Forelimb muscle (tissue), 1 donor: ENCODE measurements at places on chromosomes 3 and 15.

DNA sequence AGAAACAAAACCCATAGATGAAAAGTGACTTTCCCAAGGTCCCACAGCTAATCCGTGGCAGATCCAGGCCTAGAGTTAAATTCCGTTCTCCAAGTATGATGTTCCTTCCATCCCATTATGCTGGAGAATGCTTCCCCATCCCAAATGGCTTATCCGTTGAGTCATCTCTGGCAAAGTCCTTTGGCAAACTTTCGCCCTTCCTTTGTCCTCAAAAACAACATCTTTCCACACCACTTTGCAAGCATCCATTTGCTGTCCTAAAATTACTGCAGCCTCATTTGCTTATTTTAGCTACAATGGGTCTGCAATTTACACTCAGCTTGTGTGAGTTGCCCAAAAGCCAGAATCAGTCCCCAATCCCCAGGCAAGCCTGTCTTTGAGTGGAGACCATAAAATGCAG is 304.0 kb upstream of the TLE3 start:
- peak; percentile 55 for DNase-seq

DNA sequence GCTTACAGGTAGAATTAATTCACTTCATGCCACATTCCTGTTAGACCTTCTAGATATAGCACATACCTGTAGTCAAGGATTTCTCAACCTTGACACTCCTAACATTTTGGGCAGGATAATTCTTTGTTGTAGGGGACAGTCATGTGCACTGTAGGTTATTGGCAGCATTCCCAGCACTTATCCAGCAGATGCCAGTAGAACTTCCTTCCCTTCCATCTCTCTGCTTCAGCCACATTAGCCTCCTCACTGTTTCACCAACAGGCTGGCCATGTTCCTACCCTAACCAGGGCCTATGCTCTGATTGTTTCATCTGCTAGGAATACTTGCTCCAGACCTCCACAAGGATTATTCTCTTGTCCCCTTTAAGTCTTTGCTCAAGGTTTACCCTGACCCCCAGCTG is 68.0 kb upstream of the STAC start:
- DNase-seq: no peak

DNA sequence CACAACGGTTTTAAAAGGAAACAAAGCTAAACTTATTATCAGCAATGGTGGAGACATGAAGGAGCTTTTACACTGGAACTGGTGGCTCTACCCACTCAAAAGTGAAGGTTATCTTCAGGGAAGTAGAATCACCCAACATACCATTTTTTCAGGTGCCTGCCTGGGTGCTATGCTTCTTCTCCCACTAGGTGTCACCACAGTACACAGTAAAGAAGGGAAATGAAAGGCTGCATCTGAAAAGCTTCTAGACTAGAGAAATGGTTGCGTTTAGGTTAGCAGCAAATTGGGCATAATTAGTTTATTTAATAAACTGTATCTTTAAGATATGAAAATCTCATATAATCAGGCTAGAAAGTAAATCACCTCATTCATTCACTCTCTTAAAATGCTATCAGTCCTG is 47.0 kb upstream of the SELENOK start:
- peak; percentile 19 for DNase-seq

GRCh38 chr15:59216911-59217310 is 10.3 kb downstream of the LDHAL6B start:
- no peak for DNase-seq

DNA sequence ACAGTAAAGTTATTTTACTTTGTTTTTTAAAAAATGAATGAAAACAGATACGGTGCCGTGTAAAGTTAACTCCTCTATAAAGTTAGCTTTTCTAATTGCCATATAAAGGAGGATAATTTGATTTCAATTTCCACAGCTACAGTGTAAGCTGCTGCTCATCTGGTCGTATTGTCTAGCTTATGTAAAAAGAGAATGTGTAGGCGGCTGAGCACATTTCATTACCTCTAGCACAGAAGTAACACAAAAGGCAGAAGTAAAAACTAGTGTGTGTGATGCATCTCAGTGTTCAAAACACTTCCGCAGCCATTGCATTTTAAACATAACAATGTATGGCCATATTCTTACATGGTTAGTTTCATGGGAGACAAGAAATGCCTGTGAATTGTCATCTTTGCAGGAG is 105.0 kb upstream of the P2RY1 start:
- DNase-seq: no peak

DNA sequence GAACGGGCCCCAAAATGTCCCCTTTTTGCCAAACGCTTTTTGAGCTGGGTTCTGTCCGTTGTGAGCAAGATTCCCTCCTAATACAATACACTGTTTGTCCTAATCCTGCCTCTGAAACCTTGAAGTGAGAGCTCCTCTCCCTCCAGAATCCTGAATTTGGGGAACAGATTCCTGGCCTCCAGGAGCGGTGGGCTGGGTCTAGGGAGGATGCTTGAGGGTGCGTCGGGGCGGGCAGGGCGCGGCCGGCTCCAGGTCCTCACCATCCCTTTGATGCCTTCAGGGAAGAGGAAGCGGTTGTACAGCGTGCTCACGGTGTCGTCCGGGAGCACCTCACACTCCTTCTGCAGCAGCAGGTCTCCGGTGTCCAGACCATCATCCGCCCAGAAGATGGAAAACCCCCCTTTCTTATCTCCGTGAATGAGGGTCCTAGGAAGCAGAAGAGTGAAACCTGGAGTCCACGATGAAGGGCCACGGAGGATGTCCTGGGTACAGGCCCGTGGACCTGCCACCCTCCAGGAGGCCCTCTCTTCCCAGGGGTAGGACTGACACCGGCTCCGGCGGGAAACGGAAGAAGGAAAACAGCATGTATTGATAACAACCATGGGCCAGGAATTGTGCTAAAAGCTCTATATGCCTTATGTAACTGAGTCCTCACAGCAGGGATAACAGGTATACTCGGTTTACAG is 23.2 kb downstream of the ALDH1L1 start:
- no peak for DNase-seq

DNA sequence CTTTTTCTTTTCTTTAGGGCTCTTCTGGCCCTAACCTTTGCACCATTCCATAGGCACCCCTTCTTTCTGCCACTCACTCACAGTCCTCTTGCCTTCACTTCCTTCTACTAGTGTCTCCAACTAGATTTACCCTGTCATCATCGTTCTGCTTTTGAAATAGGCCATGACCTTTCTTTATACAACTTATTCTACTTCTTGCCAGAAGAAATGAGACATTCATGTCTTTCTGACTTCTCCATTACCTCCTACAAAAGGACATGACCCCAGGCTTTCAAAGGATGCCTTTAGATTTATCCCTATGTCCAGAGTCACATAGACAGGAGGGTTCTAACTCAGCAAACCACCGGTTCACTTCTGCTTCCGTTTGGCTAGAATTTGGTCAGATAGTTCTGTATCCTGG is 336.4 kb upstream of the LRRFIP2 start:
- no peak for DNase-seq

DNA sequence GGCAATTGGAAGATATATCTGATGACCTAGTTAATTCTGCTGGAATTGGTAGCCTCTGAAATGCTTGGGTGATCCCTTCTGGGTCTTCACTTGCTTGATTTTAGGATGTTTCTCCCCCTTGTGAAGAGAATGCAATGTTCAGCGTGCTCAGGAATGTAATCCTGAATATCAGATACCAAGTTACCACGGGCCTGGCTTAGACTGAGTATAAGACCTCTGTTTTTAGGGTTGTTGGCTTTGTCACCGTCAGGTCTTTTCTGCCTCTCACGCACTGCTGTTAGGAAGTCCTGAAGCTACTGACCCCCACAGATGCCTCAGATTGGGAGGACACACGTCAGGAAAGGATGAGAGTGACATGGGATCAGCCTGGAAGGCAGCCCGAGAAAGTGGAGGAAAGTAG is 198.5 kb downstream of the CDIN1 start:
- DNase-seq: no peak

DNA sequence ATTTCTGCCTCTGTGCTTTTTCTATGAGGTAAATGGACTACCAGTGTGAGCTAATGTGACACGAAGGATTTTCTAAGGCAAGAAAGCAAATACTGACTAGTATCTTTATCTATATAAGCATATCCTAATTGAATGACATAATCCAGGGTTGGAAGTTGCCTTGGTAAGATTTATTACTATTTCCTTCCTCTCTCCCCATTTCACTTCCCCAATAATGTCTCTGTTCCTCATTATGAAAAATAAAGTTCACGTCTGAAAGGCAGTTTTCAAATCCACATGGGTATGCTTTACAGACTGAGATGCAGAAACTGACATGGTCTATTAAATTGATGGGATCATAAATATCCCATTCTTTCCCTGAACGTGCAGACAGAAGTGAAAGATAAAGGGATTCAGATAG is 86.0 kb downstream of the DTWD1 start:
- DNase-seq: no peak

GRCh38 chr3:187359798-187360486 is 8.2 kb upstream of the RTP4 start:
- DNase-seq: no peak

GRCh38 chr15:74302821-74303359 is 64.6 kb downstream of the CYP11A1 start:
- no peak for DNase-seq

DNA sequence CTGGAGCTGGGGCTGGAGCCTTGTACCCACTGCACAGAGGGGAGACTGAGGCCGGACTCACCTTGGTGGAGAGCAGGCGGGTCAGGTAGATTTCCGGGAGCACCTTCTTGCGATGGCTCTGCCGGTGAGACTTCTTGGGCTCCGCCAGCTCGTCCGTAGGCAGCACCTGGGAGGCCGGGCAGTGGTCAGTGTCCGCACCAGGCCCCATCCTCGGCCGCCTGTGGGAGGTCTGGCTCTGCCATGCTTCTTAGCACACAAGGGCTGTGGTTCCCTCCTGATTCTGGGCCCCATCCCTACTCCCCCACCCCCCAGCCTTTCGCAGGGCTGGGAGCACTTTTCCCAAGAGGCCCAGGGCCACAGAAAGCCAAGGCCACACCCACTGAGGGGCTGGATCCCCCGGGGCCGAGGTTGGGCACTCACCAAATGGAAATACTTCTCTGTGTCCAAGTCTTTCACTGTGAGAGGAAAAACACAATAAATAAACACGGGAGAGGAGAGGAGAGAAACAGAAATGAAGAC is 17.4 kb downstream of the H1-8 start:
- DNase-seq: no peak

DNA sequence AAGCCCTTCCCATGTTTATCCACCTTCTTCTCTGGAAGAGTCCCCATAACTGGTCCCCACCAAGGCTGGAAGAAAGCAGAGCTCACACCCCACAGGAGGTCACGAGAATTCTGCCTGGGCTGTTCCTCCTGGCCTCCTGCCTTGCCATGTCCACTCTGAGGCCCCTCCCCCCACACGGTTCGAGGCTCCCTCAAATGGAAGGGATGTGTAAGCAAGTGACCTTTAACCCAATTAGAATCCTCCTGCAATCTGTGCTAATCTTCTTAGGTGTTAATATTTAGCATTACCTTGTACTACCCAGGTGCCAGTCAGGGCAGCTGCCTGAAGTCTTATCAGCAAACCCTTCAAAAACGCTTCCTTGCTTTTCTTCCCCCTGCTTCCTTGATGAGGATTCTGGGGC is 32.4 kb upstream of the DYNC1LI1 start:
- no peak for DNase-seq

DNA sequence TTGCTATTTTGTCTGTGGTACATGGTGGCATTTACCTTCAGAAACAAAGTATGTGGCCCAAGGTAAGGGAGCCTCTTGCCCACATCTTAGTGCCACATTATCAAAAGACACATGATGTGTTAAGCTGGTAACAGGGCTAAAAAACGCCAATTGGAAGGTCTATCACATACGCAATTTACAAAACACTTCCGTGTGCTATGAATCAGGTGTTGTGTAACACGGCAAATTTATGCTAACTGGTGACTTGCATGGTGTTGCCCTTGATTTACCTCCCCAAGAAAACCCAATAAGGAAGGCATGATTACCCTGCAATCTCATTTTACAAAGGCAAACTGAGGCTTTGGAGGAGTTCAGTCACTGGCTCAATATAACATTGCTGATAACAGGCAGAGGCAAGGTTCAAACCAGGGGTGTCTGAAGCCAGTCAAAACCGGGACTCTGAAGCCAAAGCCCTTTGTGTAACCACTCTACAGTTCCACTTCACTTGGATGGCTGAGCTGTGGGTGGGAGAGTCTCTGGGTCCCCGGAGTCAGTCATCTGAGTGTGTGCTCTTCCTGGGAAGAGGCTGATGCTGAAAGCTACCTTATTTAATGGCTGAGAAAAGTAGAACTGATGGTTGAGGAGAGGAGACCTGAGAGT is 103.9 kb upstream of the BCL6 start:
- no peak for DNase-seq

GRCh38 chr3:48372862-48373435 is 930 bp downstream of the FBXW12 start:
- no peak for DNase-seq

DNA sequence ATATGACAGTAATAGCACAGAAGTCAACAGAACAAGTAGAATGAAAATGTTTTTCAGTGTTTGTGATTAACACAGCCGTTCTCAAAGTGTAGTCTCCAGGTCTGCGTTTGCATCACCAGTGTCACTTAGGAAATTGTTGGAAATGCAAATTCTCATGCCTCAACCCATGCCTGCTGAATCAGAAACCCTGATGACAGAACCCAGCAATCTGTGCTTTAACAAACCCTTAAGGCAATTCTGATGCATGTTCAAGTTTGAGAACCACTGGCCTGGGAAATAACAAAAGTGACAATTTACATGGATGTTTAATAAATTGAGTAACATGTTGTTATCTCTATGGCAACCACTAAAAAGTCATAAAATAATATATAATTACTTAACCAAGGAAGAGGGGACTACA is 103.1 kb upstream of the ATP11B start:
- DNase-seq: no peak

DNA sequence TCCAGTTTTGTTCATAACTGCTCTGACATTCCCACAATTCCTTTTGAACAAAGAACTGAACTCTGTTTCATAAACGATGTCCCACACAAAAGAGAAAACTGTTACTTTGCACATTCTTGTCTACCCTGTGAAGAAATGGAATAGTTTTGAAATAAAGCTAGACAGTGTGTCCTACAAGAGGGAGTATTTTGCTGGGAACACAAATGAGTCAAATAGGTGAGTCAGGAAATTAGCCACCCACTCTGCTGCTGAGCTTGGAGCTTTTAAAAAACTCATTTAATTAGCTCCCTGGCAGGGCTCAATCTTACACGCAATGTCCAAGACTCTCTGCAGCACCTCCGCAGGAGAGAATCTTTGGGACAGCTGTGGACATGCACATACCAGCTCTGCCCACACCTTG is 193.4 kb downstream of the SLC9A9 start:
- no peak for DNase-seq

DNA sequence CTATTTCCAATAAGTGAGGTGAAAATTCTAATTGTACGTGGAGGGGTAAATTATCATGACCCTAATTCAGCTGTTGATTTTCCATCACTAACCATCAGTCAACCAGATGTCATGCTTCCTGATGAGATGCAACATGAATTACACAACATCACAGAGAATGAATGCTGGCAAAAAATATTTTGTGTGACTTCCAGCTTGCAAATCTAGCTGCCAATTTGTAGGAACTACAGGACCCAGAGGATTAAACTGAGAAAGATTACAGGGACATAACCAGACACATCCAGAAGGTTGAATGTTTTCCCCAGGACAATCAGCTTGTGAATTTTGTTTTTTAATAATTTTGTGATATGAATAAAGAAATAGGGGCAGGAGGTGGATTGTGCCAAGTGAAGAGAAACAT is 349.0 kb upstream of the ATP10A start:
- DNase-seq: no peak
